Astrocyte of the spinal cord (primary cell): ENCODE measurements at places on chromosomes 1 and 21.

- DNase-seq: no peak
Observed at GRCh38 chr21:35294231-35294898, 245.3 kb upstream of the RUNX1 start.

DNA sequence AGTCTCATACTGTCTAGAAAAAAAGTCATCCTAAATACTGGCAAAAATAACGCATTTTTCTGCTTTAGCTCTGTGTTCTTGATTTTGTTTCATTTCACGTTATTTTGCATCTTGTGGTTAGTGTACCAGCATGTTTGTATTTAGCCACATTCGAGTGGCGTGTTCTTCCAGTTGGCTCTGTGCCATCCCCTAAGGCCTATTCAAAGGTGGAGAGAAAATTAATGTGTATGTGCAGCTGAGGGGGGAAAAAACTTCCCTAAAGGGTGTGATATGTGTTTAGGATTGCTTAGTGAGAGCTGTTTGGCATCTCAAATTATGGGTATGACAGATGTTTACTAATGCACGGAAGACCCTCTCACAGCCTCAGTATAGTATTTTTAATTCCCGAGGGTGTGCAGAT, 12.1 kb downstream of the DNAJC16 start:
- no peak for DNase-seq

DNA sequence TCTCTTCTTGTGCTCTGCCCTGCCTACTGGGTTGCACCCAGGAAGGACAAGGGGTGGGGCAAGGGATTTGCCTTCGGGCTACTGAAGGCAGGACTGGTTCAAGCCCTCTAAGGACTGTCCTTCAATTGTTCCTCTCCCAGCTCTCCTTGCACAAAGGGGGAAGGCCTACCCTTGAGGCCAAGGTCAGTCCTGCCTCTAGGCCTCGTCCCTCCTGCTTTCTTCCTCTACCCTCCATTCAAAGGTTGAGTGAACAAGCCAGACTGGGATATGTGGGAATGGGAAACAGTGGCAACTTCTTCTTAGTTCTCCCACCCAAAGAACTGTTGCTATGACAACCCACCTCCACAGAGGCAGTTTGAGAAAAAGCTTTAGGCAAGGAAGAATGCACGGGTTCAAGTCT, 2.7 kb downstream of the LURAP1 start:
- DNase-seq: no peak

DNA sequence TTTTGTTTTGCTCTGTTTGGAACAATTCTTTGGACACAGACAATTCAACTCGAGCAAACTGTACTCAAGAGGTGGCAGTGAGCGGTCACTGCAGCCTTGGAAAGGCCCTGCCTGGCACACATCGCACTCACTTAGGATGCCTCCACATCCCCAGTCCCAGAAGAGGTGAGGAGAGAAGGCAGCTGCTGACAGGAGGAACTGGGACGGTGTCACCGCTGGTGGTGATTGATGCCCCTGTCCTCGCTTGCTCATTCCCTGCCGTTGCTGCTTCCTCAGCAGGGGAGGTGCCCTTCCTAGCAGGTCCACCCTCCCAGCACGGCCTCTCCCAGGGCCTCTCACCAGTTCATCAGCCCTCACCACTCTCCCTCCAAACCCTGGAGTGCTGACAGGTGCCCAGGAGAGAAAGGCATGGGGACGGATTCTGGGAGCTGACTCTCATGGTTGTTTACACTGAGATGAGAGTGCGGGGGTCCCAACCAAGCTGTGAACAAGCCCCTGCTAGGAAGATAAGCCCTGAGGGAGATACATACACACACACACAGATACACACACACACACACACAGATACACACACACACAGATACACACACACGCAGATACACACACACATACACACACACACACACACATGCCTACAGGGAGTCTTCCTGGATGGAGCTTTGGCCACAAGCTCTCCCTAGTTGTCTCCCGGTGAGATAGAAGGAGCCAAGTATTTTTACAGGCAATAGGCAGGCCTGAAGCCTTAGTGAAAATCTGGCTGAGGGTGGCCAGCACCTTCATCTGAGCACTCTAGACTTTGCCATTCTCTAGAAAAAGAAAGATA, 101.1 kb downstream of the CDC7 start:
- no peak for DNase-seq

- no peak for DNase-seq
Observed at GRCh38 chr1:70220517-70221237, 503 bp upstream of the SRSF11 start.

- DNase-seq: no peak
Observed at GRCh38 chr1:115813727-115814126, 27.2 kb downstream of the NHLH2 start.

- DNase-seq: peak; percentile 46
Observed at GRCh38 chr1:26785611-26786436, 1.9 kb upstream of the PIGV start.

- no peak for DNase-seq
Observed at GRCh38 chr1:237931581-237931980, 40.9 kb upstream of the ZP4 start.

GRCh38 chr1:235015291-235015985, 113.2 kb downstream of the TOMM20 start:
- no peak for DNase-seq

DNA sequence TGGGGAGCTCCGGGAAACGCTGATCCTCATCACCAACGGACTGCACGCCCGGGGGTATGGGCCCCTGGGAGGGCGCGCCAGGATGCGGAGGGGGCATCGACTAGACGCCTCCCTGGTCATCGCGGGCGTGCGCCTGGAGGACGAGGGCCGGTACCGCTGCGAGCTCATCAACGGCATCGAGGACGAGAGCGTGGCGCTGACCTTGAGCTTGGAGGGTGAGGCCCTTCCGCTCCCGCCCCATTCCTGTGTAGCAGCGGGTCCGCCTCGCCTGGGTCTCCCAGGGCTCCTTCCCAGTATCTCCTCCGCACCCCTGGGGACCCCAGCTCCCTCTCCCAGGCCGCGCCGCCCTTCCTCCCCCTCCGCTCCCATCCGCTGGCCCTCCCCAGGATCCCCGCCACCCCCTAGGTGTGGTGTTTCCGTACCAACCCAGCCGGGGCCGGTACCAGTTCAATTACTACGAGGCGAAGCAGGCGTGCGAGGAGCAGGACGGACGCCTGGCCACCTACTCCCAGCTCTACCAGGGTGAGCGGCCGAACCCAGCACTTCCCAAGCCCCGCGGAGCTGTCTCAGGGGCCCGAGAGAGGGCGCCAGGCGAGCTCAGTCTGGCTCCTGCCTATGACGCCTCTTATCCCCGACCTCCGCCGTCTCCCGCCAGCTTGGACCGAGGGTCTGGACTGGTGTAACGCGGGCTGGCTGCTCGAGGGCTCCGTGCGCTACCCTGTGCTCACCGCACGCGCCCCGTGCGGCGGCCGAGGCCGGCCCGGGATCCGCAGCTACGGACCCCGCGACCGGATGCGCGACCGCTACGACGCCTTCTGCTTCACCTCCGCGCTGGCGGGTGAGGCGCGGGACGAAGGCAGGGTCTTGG, 5.0 kb downstream of the HAPLN2 start:
- peak; percentile 21 for DNase-seq

- DNase-seq: no peak
Observed at GRCh38 chr1:84774669-84775534, 84.6 kb upstream of the SSX2IP start.

GRCh38 chr1:246417813-246418564, 89.1 kb downstream of the SMYD3 start:
- DNase-seq: no peak

GRCh38 chr1:223250632-223251015, 107.6 kb upstream of the TLR5 start:
- no peak for DNase-seq

DNA sequence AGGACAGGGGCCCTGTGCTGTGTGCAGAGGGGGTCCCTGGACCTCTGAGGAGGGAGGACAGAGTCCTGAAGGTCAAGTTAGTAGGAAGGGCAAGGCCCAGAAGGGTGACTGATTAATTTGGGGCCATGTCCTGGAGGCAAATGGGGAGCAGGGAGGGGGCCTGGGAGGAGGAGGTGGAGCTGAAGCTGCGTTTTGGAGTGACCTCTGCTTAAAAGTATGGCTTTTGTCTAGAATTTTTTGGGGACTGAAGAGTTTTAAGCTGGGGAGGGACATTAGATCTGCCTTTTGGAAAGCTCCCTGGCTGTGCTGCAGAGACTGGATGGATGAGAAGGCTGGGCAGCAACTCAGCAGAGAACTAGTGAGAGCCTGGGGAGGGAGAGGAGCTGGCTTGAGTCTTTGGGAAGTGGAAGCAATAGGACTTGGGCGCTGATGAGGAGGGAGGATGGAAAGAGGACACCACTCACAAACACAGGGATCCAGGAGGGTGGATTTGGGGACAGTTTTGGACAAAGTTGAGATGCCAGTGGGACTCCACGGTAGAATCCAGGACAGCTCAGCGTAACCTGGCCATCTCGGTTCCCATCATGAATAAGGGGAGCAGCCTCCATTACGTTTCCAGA, 52.9 kb downstream of the ACBD3 start:
- DNase-seq: no peak

DNA sequence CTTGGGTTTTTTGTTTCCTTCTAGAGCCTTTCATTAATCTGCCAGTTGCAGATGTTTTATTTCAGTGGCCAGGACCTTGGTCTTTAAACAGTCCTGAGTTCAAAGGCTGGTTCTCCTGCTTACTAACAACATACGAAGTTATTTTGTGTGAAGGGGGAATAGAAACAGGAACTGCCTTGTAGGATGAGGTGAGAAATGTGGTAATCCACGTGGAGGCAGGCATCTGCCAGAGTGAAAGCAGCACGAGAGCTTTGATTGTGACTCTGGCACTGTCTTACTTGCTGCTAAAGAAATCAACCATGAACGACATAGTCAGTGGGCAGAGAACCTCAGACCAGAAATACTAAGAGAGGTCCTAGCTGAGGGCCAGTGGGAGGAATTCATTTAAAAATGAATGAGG, 30.4 kb downstream of the TMEM63A start:
- no peak for DNase-seq

GRCh38 chr1:32501865-32502264, 37.0 kb downstream of the ZBTB8B start:
- DNase-seq: no peak

DNA sequence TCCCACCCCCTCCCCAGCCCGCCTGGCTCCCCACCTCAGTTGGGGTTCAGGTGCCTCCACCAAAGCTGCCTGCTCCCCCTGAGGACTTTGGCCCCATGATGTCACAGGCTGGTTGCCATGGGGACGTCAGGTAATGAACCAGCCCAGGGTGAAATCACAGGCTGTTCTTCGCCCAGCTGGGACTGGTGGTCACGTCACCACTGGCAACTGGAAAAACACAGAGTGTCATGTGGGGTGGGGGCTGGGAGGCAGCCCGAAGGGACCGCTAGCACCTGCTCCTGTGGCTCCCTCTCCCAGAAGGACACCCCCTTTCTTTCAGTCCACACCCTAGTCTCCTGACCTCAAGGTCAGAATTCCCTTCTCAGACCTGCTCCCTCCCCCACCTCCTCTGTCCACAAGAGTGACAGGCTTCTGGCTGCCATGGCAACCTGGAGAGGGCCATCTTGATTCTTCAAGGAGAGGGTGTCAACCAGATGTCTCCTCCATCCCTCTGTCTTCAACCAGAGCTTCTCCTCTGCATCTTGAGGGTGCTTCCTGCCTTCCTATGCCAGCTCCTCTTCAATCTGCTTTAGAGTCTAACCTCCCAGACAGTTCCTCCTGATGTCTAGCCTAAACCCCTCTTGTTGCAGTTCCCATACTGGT, 6.2 kb downstream of the FAM131C start:
- DNase-seq: peak; percentile 12

DNA sequence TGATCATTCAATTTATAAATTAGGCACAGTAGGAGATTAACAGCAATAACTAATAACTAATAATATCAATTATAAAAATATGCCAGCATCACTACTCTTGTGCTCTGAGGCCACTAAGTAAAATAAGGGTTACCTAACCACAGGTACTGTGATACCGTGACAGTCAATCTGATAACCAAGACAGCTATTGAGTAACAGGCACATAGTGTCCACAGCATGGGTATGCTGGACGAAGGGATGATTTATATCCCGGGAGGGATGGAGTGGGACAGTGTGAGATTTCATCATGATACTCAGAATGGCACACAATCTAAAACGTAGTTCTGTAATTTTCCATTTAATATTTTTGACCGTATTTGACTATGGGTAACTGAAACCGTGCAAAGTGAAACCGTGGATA, 39.4 kb downstream of the CD46 start:
- no peak for DNase-seq

DNA sequence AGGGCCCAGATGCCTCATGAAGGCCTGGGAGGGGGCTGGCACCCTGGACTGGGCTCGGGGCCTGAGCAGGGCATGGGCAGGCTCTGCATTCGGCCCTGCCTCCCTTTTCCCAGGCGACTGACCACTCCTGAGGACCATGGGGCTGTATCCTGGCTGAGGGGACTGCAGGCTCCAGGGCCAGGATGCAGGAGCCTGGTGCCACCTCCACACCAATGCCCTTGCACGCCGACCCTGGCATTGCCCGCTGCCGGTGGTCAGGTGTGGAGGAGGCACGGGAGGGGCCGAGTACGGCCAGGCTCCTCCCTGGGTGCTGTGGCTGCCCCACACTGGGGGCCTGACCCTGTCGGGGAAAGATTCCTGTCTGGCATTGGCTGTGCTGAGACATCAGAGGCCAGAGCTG, 128.9 kb downstream of the SIK1 start:
- DNase-seq: no peak

- DNase-seq: no peak
Observed at GRCh38 chr1:78036450-78036849, 9.3 kb upstream of the GIPC2 start.

- DNase-seq: no peak
Observed at GRCh38 chr1:172602706-172603105, 56.2 kb upstream of the FASLG start.

DNA sequence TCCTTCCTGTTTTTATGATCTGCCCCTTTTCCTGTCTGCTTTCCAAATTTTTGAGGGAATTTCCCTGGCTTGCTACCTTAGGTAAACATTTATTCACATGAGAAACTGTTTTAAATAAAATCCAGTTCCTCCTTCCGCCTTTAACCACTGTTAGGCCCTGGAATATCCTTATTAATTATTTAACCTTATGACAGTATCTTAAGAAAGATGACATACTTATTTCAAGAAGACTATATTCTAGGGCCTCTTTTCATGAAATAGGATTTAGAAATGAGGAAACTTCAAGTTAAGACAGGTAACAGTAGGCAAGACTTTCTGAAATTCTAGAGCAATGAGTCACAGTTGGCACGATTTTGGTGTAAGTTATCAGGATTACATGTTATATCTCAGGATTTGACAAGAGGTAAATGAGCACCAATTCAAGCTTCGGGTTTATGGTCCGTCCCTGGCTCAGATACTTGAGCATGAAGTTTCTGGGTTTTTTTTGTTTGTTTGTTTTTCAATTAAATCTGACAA, 2.0 kb upstream of the TNFSF18 start:
- no peak for DNase-seq

DNA sequence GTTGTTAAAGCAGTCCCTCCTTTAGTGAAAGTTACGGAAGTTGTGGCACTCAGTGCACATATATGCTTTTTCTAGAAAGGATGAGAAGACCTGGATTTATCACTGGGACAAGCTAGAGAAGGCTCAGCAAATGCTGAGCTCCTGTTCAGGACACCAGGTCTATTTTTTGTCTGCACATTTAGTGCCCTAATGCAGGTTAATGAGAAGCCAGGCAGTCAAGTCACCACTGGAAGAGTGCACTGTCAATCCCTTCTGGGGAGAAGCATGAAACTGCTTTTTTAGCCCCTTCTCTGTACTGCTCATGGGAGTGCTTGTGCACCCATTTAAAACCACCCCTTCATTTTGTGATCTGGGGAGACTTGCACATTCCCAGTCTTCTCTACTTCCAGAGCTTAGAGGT, 624.1 kb upstream of the USP24 start:
- DNase-seq: no peak

GRCh38 chr1:7255303-7256058, 470.2 kb downstream of the CAMTA1 start:
- peak; percentile 50 for DNase-seq

- no peak for DNase-seq
Observed at GRCh38 chr1:237197470-237198425, 155.8 kb downstream of the RYR2 start.
